ENCODE measurements at places on chromosomes 1 and 21.

GRCh38 chr1:59556802-59557548 is 257.8 kb upstream of the HOOK1 start:
- DNase-seq: no peak

GRCh38 chr1:201020040-201020591 is 3.4 kb downstream of the KIF21B start:
- DNase-seq: no peak

- peak; percentile 38 for DNase-seq
These were observed 3.9 kb upstream of the PRKCZ start for GRCh38 chr1:2046174-2046917.

- DNase-seq: peak; percentile 73
These were observed 688 bp downstream of the PRXL2B start for GRCh38 chr1:2587071-2587859.
